ENCODE measurements at places on chromosomes 5 and 9. TPM values are rescaled to one million over a fixed set of nuclear protein-coding genes. Genes with fewer than 3 reads are reported as not detected.

The CDH10 gene
- 11.0 TPM for total RNA-seq

DNA sequence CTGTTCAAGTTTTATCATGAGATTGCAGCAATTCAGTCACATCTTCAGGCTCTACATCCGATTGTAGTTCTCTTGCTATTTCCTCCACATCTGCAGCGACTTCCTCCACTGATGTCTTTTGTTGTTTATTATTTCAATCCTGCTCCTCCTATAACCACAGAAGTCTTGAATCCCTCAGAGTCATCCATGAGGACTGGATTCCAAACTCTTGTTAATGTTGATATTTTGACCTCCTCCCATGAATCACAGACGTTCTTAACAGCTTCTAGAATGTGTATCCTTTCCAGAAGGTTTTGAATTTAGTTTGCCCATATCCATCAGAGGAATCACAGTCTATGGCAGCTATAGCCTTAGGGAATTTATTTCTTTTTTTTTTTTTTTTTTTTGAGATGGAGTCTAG is 3.6 kb downstream of the FBXO38 start:
- no peak for DNase-seq
- no peak overlapping the region for H3K4me3 ChIP-seq
- H3K4me1 ChIP-seq: peaks cover 38% of the 10 kb centered on the region
- H3K36me3 ChIP-seq: peaks cover 3% of the 10 kb centered on the region
- H3K27ac ChIP-seq: no peak overlapping the region

DNA sequence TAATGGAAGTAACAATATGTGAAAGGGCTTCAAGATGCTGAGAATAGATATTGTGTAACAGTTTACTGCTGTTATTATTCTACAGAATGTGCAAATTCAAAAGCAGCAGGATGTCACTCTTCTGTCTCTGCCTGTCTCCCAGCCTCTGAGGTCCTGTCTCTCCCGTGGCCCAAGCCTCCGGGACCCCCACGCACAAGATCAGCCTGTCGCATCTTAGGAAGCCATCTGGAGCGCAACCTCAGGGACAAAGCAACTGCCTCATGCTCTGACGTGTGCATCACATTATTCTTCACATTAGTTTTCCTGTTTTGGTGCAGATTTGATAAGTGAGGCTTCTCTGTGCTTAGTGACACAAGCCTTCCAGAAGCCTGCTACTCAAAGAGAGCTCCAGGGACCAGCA is 46.5 kb upstream of the C9orf72 start:
- H3K36me3 ChIP-seq: no peaks in the 10 kb centered on the region
- no peak for DNase-seq
- H3K4me1 ChIP-seq: no peaks in the 10 kb centered on the region
- H3K27ac ChIP-seq: no peak overlapping the region
- no peak overlapping the region for H3K4me3 ChIP-seq

- H3K27ac ChIP-seq: no peak overlapping the region
- H3K27me3 ChIP-seq: no peaks in the 10 kb centered on the region
- DNase-seq: no peak
- H3K4me1 ChIP-seq: peaks cover 4% of the 10 kb centered on the region
Measured at GRCh38 chr5:58153255-58153654, 306.6 kb downstream of the PLK2 start.

GRCh38 chr5:136016945-136017530 is 11.8 kb upstream of the TGFBI start:
- H3K27me3 ChIP-seq: peaks cover 48% of the 10 kb centered on the region
- no peak overlapping the region for H3K27ac ChIP-seq
- H3K4me1 ChIP-seq: no peaks in the 10 kb centered on the region
- H3K4me3 ChIP-seq: no peak overlapping the region
- H3K36me3 ChIP-seq: no peaks in the 10 kb centered on the region

The ELOVL7 gene
- total RNA-seq: 18.0 TPM

The KLHL3 gene
- total RNA-seq: 32.1 TPM

DNA sequence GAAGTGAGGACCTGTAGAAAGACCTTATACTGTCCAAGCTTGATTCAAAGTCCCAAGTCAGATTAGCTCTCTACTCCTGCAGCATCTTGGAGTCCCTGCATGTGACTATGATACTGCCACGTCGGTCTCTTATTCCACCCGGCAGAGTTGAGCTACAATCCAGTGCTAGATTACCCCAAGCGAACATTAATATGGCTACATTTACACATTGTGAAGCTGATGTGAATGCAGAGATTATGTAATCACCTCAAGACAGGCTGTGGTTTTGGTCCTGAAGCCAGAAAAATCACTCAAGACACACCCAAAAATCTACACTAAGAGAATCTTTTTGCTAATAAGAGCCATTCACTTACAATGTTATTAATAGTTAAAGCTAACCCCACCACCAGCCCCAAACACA is 116.7 kb downstream of the GNA14 start:
- H3K4me3 ChIP-seq: no peak overlapping the region
- no peaks in the 10 kb centered on the region for H3K27me3 ChIP-seq
- peaks cover 10% of the 10 kb centered on the region for H3K4me1 ChIP-seq
- no peaks in the 10 kb centered on the region for H3K36me3 ChIP-seq

The ZNF483 gene
- 20.3 TPM for total RNA-seq

DNA sequence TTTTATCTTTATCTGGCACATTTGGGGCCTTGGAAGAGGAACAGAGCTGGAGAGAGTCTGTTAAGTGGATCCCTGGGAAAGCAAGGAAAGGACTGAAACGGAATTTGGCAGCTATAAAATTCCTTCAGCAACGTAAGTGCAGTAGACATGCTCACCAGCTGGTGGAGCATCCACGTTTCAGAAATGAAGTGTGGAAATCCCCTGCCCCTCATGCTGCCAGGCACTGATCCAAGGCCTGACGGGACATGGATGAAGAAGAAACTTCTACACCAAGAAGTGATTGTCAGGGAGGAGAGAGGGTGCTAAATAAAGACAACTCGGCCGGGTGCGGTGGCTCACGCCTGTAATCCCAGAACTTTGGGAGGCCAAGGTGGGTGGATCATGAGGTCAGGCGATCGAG is 209.3 kb downstream of the ROR2 start:
- no peaks in the 10 kb centered on the region for H3K27me3 ChIP-seq
- H3K4me1 ChIP-seq: no peaks in the 10 kb centered on the region
- H3K36me3 ChIP-seq: peaks cover 7% of the 10 kb centered on the region
- DNase-seq: no peak
- H3K4me3 ChIP-seq: no peak overlapping the region

GRCh38 chr5:111159845-111160244 is 64.3 kb upstream of the CAMK4 start:
- DNase-seq: no peak
- H3K4me3 ChIP-seq: no peak overlapping the region
- peaks cover 3% of the 10 kb centered on the region for H3K27me3 ChIP-seq
